ENCODE measurements at places on chromosomes 7 and 10. TPM values are rescaled to one million over a fixed set of nuclear protein-coding genes. Genes with fewer than 3 reads are reported as not detected.

The SPDYE9 gene
- not detected for total RNA-seq

The LIPM gene
- not detected for total RNA-seq

The CDHR3 gene
- 6.6 TPM for total RNA-seq

The NXPH1 gene
- total RNA-seq = not detected

DNA sequence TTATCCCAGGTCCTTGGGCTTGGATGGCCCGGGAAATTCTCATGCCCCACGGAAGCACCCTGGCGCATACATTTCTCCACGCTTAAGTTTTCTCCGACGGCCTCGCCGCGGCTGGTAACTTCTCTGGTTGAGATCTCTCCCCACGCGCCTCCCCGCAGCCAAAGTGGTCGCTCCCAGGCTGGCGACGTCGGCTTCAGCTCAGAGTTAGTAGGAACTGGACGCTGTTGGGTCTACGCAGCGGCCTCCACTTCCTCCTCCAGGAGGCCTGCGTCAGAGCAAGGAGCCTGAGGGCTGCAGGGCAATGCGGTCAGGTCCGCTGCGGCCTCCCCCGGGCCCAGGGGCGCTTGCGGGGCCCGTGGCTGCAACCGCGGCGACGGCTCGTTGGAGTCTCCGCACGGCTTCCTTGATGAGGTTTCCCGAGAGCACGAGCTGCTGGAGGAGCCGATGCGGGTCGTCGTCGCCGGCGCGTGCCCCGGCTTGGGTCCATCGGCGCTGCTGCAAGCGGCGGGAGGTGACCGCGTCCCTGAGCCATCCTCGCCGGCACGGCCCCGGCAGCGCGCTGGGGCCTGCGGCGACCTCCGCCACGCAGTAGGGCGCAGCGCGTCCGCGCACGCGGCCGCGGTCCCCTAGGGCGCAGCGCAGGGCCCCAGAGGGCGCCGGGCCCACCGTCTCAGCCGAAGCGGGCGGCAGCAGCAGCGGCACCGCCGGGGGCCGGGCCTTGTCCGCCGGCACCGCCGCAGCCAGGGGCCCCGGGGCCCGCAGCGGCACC, 744 bp downstream of the FRAT2 start:
- no peak for DNase-seq

- DNase-seq = no peak
These were observed 204.1 kb downstream of the PHTF2 start for GRCh38 chr7:78002715-78003114.

DNA sequence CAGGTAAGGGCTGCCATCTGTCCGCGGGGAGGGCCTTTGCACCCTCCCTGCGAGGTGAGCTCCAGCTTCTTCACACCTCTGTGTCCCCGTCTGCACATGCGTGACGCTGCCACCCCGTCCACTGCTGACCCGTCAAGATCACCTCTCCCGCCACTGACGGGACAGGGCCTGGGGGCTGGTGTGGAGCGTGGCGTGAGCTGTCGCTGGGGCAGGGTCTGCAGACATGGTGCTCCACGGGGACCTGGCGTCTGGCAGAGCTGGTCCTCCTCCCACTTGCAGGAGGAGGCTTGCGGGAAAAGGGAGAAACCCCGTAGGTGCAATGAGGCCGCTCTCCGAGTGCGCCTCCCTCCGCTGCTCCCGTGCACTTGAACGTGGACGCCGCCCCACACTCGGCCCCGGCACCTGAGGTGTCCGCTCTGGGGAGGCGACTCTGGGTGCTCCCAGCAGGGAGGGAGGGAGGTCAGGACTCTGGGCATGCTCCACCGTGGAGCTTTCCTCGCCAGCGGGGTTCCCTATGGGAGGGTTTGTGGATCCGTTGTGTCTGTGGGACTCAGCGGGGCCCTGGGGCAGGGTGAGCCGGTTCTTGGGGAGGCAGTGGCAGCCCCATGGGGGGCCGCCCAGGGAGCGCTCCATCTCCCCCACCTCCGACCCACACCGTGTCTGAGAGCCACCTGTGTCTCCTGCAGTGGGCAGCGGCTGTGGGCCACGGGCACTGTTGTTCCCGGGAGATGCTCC, 17.6 kb upstream of the DPYSL4 start:
- no peak for DNase-seq

DNA sequence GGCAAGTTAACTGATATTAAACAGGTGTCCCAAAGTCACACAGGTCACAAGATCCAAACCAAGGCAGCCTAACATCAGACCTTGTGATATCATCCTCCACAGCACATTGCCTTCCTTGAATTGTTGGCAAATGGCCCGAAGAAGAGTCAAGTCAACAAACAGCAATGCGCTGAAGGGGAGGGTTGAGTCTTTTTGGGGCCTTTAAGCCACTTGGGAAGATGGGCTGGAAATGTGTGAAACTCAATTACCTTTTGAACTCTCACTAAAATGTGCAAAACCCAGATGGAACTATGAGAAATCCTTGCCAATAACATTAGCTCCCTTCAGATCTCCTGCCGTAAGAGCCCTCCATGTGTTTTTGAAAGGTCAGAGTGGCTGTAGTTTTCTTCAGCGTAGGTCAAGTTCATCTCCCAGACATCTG, 47.9 kb upstream of the STK17A start:
- no peak for DNase-seq

DNA sequence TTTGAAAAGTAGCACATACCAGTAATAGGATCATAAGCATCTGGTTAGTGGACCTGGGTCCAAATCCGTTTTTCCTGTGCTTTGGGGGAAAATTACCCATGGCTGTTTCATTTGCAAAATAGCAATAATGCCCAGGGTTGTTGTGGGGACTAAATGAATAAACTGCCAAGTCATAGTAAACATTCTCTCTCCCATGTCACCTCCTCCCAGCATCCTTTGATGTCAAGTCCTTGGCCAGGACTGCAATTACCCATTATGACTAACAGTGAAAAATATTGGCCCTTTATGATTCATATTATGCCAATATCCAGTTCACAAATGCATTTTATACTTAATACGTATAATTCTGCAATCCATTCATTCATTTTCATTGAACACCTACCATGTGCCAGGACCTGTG, 23.0 kb downstream of the TOMM7 start:
- no peak for DNase-seq

DNA sequence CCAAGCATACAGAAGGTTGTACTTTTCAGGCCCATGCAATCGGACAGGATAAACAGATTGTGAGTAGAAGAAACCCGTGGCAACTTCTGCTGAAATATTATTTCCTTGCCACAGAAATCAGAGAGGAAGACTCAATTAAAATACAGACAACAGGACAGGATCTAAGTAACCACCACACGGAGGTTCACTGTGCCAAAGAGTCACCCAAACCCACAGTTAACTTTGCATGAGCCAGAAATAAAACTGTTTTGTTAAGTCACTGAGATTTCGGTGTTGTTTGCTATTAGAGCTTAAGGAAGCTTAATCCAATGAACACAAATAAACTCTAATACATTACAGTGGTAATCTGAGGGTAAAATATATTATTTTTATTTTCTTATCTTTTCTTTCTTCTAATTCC, 14.0 kb downstream of the PNPLA8 start:
- DNase-seq = no peak

All from omental fat pad (tissue), 4 donors.